NCI-H1092 (cell line): ENCODE measurements at places on chromosomes 1 and 21.
A peak's percentile ranks its signal among the peaks of the same experiment; 100 is the strongest.

GRCh38 chr1:41740630-41741239, 178.0 kb downstream of the HIVEP3 start:
- DNase-seq = no peak

- DNase-seq = no peak
Observed at GRCh38 chr1:31739346-31739745, 24.8 kb downstream of the ADGRB2 start.

- no peak for DNase-seq
Observed at GRCh38 chr1:223704921-223705878, 7.1 kb upstream of the CAPN2 start.

DNA sequence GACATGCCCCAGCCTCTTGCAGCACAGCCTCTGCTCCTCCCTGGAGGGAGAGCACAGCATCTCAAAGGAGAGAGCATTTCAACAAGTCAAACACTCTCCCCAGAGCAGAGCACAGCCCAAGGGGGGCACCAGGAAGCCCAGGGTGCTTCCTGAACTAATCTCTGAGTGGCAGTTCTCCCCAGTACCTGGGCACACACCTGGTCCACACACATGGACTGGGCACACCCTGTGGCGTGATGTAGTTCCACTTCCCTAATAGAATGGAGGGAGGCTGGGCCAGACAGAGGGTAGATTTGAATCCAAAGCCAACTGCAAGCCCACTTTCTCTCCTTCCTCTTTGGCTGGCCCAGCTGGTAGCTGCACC, 55.5 kb downstream of the CD46 start:
- no peak for DNase-seq

DNA sequence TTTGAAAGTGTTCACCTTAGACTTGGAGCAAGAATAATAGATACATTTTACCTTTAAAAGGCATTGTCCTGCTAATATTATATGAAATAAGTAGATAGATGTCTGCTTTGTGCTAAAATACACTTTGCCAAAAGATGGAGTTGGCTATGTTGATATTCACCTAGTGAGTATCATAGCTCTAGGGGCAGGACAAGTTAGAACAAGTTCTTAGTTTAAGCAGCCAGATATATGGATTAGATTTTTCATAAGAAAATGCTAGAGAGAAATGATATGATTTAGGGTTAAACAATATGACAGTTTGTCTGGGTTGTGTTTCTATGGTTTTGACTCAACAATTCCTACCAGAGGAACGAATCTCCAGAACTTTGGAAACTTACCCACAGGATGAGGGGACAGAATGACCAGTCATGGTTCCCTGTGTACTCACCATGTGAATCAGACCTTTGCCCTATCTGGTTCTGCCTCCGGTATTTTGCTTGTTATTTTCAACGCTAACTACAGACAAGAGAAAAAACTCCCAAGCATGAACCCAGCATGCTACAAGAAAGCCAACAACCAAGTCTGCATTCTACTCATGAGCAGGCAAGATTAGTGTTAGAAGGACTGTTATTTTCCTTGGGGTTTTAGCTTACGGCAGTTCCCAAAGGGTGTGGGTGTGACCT, 1.7 kb downstream of the F5 start:
- DNase-seq = no peak

DNA sequence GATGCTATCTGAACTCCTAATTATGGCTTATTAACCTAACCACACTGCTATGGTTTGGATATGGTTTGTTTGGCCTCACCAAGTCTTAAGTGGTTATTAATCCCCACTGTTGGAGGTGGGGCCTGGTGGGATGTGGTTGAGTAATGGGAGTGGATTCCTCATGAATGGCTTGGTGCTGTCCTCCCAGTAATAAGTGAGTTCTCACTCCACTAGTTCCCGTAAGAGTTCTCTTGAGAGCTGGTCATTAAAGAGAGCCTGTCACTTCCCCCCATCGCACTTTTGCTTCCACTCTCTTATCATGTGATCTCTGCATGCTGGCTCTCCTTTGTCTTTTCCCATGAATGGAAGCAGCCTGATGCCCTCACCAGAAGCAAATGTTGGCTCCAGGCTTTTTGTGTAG, 328.8 kb downstream of the PLA2G4A start:
- no peak for DNase-seq

DNA sequence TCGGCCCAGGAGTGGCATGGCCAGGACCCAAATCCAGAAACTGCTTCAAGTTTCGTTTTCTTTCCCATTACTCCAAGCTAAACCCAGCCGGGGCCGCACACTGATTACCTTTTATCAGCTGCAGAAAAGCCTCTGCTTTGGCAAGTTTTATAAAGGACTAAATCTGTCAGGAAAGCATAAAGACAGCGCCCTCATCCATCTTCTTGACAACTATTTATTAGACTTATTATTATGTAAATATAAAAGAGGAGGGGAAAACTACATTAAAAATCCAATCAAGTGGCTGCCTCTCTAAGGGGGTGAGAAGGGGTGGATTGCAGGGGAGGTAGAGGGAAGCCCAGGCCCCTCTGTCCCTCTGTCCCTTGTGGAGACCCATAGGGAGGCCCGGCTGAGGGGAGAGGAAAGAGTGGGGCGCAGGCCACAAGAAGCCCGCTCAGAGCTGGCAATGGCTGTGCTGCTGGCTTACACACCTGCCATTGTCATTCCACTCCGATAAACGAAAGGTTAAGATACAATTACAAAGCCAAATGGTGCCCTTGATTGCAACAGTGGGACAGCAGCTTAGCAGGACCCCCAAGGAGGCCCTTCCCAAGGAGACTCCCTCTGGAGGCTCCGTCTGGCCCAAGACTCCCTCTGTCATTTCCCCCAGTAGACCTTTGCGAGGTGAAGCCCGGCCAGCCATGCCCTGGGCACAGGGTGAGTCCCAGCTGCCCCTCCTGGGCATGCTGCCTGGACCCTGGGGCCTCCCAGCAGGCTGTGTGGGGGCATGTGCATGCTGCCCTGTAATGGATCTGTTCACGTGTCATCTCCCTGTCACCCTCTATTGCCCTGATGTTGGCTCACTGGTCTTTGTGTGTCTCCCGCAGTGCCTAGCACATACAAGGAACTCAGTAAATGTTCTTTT, 45.4 kb downstream of the KCND3 start:
- DNase-seq = peak; percentile 16

- DNase-seq = no peak
Observed at GRCh38 chr1:243568793-243569192, 281.2 kb downstream of the AKT3 start.

DNA sequence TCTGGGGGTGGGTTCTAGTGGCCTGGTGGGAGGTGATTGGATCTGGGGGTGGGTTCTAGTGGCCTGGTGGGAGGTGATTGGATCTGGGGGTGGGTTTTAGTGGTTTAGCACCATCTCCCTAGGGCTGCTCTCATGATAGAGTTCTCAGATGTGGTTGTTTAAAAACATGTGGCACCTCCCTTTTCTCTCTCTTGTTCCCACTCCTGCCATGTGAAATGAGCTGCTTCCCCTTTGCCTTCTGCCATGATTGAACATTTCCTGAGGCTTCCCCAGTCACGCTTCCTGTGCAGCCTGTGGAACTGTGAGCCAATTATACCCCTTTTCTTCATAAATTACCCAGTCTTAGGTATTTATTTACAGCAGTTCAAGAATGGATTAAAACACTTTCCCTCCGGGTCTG, 327.3 kb upstream of the AJAP1 start:
- DNase-seq = no peak

GRCh38 chr1:69568421-69569174, 876 bp downstream of the LRRC7 start:
- DNase-seq = peak; percentile 14

DNA sequence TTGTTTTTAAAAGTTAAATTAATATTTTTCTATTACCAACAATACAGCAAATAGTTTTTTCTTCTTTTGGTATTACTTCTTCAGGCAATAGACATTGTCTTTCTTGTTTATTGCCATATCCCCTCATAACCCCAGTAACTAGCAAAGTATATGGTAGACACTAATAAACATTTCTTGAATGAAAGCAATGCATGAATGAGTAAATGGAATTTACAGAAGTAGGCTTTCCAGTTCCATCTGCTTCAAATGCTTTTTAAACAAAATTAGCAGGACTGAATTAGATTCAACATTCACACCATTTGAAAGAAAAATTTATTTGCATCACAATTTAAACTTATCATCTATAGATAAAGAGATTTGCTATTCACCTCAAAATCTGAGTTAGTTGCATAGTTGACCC, 5.6 kb upstream of the DR1 start:
- DNase-seq = no peak

DNA sequence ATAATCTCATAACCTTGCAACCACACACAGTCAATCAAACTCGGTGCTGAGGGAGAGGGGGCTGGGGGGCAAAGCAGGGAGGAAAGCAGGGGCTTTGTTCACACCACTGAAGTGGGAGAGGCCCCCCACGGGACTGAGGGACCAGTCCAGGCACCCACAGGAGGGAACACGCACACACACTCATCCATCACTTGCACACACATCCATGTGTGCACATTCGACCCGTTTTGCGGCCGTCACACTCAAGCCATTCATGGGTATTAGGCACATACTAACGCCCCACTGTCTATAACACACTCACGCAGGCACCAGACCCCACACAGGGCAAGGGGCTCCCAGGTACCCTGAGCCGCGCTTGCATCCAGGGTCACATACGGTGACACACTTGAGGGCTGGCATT, 14.0 kb downstream of the EFNA3 start:
- DNase-seq = no peak

DNA sequence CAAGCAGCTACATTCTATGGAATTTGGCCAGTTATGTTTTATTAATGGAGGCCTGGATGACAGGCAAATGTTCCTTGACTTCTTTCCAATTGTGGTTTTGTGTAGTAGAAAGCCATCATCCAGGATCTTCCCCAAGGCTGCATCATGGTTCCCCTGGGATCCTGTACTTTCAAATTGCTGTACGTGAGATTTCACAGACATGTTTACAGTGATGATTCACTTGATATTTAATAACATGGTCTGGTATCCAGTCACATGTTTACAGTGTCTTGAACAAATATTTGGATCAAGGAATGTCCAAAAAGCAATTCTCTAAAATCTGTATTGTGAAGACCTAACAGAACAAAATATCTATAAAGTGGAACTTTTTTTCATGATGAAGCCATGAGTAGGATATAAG, 68.3 kb upstream of the ST6GALNAC3 start:
- no peak for DNase-seq

GRCh38 chr1:213094446-213094845, 43.4 kb downstream of the RPS6KC1 start:
- no peak for DNase-seq

DNA sequence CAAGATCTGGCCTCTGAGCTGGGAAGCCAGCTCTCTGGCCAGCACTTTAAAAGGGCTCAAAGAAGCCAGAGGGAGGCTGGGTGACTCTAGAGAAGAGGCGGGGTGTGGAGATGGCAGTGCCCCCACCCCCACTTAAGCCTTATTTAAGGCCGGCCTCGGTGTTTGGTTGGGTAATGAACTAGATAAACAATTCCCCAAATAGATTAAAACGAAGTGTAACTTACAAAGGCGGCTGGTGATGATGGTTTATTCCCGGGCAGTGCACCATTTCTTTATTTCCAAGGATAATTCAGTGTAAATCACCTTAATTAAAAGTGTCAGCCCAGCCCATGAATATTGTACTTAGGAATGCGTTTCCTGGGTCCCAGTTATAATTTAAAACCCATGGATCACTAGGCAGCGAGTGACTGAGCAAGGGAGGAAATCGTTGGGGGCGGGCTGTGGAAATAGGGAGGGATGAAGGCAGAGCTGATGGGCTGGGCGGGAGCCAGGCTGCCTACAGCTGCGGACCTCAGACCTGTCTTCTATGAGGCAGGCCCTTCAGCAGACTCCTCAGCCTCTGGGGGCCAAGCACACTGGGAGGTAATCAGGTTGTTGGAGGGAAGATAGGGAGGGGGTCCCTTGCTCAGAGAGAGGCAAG, 54.9 kb downstream of the TMEM53 start:
- no peak for DNase-seq
